Omental fat pad (tissue), 4 donors: ENCODE measurements at places on chromosomes 5 and 9.
A peak's percentile ranks its signal among the peaks of the same experiment; 100 is the strongest.

- DNase-seq: no peak
Measured at GRCh38 chr5:111071413-111071812, at the start of gene TSLP. Gene TSLP, plus strand, starts transcription at chr5:111071713. Its CDS starts 178 bp downstream, at chr5:111071891.

DNA sequence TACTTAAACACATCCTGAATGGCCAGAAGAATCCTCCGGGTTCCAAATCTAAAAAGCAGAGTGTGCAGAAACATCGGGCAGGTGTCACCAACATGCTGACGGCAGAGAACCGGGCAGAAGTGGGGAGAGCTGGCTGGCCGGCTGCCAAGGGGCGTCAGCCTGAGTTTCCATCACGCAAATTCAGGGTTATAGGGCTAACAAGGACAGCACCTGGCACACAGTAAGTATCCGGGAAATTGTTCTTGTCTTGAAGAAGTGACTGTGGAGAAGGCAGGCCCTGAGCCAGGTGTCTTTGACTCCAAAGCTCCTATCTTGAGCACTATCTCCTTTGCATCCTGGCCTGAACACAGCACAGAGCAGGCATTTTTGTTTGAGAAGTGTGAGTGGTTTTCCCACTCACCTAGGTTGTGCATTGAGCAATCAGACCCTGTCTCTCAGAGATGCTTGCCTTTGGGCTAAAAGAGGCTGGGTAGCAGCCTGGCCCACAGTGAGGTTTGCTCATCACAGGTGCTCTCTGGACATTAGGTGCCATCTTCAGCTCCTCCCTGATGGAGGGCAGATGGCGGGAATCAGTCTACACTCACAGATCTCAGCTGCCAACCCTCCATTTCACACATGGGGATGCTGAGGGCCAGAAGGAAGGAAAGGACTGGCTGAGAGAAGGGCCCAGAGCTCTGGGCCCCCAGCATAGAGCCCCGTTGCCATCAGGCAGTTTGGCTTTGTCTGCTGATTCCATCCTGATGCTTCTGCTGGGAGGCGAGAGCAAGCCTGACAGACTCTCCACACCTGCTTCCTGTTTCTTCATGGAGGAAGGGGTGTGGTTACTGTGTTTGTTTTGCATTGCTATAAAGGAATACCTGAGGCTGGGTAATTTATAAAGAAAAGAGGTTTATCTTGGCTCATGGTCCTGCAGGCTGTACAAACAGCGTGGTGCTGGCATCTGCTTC, 52.8 kb downstream of the WHRN start:
- no peak for DNase-seq

DNA sequence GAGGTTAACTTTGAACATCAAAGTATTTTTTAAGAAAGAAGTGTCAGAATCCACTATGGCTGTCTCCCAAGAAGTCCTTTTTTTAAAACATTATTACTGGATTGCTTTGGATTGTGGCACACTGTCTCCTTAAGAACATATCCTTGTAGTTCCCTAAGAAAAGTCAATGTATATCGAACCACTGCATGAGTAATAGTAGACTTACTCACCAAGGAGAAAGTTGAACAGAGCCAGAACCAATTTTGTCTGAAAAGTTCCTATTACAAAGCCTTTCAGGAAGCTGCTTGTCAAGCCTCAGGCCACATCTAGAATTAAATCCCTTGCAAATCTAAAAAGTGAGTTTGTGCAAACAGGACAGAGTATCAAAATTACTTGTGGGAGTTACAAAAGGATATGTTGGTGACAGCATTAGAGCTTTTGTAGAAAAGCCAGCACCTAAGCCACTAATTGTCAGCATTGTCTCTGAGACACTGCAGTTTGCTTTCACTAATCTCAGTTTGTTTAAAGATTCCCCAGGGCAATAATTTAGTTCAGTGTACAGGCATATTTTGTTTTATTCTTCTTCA, 195.4 kb downstream of the MPDZ start:
- DNase-seq: no peak

- DNase-seq: no peak
Measured at GRCh38 chr9:114513055-114513958, 8.0 kb upstream of the WHRN start.

GRCh38 chr5:173613433-173614159, 2.9 kb downstream of the BOD1 start:
- no peak for DNase-seq

DNA sequence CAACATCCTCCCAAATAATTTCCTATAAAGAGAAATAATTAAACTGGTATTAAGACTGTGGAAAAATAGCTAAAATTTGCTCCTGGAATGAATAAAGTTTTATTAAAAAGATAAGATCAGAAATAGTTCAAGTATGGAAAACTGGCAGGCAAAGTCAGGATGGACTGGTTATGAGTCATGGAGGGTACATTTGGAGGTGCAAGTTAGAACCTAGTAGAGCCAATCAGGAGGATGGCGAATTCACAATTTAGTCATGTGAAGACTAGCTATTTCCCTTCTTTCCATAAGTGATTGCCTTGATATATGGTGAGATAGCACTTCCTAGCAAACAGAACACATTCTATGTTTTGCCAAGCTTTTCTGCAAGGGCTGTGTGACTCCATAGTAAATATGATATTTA, 1303.5 kb downstream of the EFNA5 start:
- no peak for DNase-seq

- no peak for DNase-seq
Measured at GRCh38 chr9:36501727-36502126, 71.0 kb upstream of the MELK start.

DNA sequence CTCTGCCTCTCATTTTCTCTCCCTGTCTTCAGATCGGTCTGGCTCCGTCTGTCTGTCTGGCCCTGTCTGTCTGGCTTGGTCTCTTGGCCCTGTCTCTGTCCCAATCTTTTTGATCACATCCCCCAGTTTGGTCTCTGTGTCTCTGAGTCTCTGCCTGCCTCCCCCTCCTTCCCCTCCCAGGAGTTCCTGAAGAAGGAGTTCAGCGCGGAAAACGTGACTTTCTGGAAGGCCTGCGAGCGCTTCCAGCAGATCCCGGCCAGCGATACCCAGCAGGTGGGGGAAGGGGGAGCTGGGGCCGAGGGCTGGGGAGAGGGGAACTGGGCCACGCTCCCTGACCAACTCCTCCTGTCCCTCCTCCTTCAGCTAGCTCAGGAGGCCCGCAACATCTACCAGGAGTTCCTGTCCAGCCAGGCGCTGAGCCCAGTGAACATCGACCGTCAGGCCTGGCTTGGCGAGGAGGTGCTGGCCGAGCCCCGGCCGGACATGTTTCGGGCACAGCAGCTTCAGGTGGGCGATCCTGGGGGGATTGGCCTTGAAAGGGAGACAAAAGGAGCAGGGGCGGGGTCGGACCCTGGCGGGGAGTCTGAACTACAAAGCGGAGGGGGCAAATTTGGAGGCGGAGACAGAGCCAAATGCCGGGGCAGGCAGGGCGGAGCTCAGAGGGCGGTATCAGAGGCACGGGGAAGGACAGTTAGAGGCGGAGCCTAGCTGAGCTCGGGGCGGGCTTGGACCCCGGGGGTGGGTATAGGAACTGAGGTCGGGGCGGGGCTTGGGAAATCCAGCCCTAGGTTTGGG, 9.0 kb downstream of the RGS14 start:
- DNase-seq: peak; percentile 50

- no peak for DNase-seq
Measured at GRCh38 chr5:67206461-67206860, 9.9 kb upstream of the CD180 start.

GRCh38 chr5:35754481-35754880, 102.2 kb upstream of the IL7R start:
- no peak for DNase-seq

- no peak for DNase-seq
Measured at GRCh38 chr5:34487159-34487879, 168.8 kb upstream of the RAI14 start.

DNA sequence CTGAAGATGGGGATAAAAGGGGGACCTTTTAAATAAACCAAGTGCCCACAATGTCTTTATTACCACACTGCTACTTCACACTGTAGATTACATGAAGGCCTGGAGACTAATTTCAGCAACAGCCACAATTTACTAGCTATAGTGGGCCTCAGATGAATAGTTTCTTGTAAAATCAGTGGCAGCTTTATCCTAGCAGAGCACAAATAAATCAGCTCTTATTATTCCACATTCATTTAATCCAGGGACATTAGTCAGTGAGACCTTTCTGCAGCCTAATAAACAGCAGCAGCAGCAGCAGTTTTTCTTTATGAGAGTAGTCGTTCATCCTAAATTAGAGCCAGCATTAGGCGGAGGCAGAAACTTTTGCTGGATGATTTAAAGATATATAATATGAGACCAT, 542.3 kb downstream of the PSAT1 start:
- no peak for DNase-seq

DNA sequence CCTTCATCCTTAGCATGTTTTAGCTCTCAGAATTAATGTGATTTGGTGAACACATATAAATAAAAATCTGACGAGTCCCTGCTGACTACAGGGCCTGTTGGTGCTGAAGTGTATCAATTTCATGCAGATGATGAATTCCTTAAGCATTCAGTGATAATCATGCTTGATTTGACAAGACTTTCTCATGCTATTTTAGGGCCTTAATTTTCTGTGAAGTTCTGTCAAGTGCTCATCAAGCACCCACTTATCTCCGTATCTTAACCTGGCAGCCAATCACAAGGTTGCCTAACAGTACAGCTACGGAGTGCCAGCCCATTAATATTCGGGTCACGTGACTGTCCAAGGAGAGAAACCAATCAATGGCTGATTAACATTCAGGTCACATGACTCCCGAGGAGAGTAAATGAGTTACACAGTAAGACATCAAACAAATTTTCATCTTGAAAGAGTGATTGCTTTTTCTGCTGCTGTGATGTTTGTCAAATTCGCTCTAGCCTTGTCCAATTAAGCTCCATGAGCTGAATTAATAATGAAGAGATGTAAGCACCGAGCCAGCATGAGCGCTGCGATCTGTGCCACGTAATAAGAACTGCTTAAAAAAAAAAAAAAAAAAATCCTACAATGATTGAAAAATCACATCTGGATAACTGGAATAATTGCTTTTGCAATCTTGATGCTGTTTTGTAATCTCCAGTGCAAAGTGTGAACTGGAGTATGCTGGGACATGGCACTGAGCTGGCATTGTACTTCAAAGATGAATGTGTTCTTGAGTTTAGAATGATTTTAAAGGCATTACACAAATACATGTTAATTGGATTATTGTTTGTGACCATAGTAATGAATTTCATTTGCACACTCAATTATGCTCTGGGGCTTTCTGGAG, 104.3 kb upstream of the SPATA31D4 start:
- DNase-seq: no peak

GRCh38 chr5:16539169-16539666, 73.6 kb upstream of the ZNF622 start:
- DNase-seq: peak; percentile 33

DNA sequence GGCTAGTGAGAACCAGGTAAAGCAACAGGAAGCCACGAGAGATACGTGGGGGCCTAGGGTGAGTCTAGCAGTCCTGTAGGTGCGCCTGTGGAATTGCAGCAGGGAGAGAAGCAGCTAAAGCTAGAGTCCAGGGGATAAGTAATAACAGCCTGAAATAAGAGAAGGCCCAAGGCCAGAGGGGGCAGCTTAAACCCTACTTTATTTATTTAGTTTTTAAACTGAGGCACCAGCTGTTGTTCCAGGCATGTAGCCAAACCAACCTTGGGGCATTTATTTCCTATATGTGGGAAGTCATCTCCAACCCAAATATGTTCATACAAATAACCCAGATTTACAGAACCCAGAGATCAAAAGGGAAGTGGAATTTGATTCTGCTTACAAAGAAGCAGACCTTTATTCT, 93.5 kb downstream of the GLDC start:
- no peak for DNase-seq

DNA sequence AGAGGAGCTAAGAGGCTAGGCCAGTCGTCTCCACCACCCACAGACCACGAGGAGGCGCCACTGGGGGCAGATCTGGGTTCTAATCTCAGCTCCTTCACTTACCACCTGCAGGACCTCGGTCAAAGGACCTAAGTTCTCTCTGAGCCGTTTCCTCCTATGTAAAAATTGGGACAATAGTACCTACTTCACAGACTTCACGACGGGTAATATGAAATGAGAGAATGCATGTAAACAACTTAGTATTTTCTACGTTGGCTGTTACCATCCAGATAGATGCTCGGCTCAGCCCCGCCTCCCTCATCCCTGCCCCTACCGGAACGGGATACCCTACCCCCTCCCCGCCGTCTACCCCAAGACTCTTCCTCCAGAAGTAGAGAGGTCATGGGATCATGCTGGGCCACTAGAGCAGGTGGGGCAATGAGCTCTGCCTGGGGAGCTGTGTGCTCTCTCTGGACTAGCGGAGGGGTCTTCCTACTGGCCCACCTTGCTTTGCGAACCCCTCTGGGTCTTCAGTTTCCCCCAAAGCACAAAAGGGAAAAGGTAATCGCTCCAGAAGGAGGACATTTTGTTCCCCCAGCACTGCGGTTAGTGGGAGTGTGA, 541 bp downstream of the GNPDA1 start:
- no peak for DNase-seq

DNA sequence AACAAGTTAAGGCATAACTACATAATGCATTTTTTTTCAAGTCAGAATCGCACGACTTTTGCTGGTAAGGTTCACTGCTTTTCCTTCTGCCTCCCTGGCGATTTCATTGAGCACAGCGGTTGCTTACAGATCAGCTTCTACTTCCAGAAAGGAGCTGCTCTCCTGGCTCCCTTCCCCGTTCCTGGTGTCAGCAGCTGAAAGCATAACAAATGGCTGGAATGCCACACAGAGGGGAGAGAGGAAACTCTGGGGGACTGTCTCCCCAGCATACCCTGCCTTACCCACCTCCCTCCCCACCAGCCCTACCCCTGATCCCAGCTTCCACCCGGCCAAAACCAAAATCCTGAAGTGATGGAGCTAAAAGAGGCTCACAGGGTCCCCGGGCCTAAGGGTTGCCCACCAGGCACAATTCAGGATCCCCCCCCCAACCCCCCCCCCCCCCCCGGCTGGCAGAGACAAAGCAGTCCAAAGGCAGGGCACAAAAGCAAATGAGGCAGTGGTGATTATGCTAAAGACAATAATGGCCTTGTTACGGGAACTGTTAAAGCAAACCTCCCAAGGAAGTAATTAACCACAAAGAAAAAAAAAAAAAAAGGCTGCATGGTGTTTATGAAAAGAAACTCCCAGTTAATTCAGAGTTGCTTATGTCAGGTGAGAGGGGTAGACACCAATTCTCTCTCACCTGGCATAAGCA, 126.1 kb upstream of the WWC1 start:
- no peak for DNase-seq

DNA sequence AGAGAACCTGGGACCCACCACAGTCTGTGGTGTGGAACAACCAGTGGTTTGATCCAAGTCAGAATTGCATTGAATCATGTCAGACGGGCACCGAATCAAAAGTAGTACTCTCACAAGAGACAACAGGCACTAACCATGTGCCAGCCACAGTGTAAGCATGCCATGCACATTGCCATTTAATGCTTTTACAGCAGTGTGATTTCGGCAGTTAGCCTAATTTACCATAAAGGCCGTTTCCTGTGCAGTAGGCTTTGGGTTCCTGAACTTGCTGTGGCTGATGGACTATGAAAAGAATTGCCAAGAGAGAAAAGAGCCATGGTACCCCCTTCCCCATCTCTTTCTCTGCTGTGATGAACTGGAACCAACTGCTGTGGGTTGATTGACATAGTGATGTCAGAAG, 540.6 kb downstream of the EBF1 start:
- no peak for DNase-seq
